Activated CD8-positive, alpha-beta memory T cell treated with anti-CD3 and anti-CD28 coated beads for 4 hours (primary cell): ENCODE measurements at places on chromosomes 12 and 14.

- no peak for DNase-seq
Observed at GRCh38 chr14:37230551-37231194, 32.9 kb downstream of the MIPOL1 start.

DNA sequence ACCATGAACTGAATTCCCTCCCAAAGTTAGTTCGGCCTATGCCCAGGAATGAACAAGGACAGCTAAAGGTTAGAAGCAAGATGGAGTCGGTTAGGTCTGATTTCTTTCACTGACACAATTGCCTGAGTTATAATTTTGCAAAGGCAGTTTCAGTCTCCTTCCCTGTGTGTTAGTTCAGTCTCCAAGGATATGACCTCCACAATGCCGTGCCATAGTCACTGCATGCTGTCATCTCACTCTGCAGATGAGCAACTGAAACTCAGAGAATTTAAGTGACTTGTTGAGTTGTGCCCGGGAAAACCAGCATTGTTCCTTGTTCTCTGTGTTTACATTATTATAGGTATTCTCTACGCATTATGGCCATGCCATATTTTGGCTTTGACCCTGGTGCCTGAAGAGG, 10.1 kb upstream of the SERPINA1 start:
- DNase-seq, result no peak

DNA sequence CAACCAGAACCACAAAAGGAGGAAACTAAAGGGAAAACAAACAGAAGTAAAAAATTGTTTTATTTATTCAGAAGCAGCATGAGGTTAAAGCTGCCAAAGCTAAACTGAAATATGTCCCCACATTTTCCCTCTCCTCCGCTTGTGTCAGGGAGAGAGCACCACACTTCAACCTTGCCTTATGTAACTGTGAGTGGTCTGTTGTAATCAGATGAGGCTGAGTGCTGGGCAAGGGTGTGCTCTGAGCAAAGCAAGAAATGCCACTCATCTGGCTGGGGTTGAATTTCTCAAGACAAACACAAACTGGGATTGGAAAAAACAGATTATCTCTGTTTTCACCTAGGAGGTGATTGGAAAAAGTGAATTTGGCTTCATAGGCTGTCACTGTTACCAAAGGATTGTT, 12.2 kb downstream of the CAPZA3 start:
- DNase-seq, result no peak

GRCh38 chr12:107134558-107134957, 41.2 kb upstream of the CRY1 start:
- no peak for DNase-seq

- no peak for DNase-seq
Observed at GRCh38 chr12:131755305-131756113, 44.6 kb downstream of the SFSWAP start.

DNA sequence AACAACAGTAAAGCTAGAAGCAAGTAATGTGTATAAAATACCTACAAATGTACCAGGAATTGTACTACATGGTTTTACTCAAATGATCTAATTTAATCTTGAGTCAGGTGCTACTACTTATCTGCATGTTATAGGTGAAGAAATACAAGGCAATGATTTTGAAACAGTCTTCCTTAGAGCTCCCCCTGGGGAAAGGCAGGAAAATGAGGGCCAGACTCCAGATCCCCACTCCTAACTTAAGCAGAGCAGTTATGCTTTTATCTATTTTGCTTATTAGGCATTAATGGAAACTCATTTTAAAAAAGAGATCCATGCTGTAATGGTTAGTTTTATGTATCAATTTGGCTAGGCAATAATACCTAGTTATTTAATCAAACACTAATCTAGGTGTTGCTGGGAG, 109.3 kb upstream of the CPSF6 start:
- DNase-seq, result no peak
